Stimulated activated effector memory CD8-positive, alpha-beta T cell treated with anti-CD3 and anti-CD28 coated beads, Interleukin-12 subunit alpha, Interleukin-12 subunit beta, amount 100 ng/mL, for 72 hours (primary cell): ENCODE measurements at places on chromosomes 13 and 19.

DNA sequence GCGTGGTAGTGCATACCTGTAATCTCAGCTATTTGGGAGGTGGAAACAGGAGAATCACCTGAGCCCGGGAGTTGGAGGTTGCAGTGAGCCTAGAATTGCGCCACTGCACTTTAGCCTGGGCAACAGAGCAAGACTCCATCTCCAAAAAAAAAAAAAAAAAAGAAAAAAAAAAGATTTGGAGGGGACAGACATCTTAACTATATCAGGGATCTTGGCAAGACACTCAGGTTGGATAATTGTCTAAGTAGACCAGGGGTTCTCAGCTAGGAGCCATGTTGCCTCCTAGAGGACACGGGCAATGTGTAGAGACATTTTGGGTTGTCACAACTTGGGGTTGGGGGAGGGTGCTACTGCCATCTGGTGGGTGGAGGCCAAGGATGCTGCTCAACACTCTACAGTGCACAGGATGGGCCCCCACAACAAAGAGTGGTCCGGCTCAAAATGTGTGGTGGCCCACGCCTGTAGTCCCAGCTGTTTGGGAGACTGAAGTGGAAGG lies 1.9 kb upstream of the ZNF580 start:
- DNase-seq, result peak; percentile 80

DNA sequence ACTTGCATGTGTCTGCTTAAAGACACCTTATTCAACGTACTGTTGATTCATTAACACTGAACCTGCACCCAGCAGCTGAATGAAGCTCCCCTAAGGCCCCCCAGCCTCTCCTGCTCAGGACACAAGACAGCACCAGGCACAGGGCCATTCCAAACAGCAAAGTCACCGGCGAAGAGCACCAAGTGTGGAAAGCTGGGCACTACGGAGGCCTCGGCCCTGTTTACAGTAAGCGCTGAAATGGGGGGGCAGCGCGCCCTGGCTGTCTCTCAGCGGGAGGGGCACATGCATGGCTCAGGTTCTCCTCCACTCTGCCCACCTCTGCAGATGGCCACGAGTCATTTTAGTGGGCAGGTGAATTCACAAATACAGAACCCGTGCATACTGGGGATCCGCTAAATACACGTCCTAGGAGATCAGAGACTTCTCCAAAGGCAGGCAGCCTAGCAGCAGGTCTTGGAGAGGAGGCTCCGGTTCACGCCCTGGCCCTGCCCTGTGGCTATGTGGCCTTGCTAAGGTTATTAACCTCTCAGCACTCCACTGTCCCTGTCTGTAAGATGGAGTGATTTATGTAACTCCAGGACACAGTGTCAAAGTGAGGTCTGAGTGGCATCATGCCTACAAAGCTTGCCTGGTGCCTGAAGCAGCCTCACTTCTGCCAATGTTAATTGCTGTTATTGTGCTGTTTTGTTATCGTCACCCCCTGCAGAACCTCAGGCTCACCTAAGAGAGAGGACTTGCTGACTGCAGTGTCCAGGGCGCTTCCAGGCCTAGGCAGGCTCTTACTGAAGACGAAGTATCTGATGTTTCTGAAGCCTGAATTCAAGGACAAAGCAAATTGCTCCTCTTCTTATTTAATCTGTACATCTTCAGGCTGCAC lies 207.4 kb upstream of the SOX1 start:
- no peak for DNase-seq

DNA sequence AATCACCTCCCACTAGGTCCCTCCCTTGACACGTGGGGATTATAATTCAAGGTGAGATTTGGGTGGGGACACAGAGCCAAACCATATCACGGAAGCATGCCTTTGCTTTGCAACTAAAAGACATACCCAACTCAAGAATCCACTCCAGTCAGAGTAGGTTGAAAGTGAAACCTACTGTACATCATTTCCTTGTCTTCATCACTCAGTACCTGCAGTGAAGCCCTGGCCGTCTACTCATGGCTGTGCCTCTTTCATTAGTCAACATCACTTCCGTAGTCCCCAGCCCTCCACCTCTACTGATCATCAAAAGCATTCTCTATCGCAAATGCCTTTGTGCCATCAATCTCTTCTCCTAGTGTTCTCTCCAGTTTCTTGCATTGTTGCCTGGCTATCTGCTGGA lies 343.1 kb upstream of the ARGLU1 start:
- DNase-seq, result no peak

DNA sequence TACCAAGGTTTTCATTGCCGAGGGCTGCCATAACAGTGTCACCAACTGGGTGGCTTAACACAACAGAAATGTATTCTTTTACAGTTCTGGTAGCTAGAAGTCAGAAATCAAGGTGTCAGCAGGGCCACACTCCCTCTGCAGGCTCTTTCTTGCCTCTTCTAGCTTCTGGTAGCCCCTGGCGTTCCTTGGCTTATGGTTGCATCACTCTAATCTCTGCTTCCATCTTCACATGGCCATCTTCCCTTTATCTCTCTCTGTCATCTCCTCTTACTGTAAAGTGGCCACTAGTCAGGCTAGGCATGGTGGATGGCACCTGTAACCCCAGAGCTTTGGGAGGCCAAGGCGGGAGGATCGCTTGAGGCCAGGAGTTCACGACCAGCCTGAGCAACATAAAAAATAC lies 38.0 kb upstream of the MRI1 start:
- DNase-seq, result no peak

DNA sequence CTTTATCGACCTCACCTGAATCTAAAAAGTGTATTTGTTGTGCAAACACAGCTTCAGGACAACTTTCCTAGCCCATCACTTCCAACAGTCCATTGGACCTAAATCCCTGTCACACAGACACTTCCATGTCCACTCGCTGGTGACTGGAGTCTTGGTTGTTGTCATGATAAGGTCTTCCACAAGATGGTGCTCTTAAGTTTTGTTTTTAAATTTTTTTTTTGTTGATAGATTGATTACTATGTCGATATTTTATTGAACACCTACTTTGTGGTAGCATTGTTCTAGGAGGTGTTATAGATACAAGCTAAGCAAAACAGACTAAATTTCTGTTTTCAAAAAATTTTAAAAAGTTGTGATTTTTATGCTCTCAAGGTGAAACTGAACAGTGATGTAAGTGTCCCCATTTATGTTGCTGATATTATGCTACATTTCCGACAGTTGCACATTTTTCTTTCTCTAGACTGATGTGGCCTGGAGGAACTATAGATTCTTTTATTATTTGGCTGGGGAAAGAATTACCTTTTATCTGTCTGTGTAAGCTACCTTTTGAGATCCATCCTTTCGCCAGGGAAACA lies 8.1 kb upstream of the ERICH6B start:
- no peak for DNase-seq

DNA sequence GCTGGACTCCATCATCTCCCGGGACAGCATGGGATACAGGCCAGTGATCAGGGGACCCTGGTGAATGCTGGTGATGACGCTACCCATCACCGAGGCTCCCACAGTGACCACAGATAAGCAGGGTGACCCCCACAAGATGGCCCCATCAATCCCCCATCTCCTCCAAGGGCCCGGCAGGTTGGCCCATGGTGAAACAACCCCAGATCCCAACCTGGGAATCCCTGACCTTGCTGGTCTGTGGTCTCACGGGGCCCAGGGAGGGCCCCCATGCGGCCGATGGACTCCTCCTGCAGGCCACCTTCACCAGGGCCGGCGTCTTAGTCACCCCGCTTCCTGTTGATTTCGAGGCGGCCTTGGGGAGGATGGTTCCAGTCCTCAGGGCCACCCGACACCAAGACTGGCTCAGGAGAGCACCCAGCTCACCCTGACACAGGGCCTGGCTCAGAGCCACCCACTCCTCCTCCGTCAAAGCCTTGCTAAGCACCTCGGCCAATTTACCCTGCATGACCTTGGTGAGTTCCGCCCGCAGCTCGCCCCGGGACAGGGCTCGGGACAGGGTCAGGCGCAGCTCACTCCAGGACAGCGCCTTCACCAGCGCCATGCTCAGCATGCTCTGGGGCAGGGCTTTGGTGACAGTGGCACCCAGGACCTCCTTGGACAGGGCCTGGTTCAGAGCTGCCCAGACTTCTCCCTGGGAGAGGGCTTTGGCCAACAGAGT lies 10.0 kb downstream of the IQCN start:
- DNase-seq, result no peak

DNA sequence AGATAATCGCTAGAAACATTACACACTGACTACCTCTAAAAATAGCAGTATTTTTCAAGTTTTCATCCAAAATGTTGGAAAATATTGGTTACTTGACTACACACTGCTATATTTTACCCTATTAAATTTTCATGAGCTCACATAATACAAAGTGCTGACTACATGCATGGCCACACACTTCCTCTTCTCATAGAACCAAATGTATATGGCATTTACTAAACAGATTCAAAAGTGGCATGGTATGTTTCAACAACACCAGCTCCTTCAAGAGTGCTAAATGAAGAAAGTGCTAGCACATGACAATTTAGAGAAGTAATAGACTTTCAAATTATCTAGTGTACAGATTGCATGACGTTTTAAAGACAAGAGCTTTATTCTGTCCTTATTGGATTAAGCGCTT lies 780.4 kb upstream of the SLITRK6 start:
- no peak for DNase-seq

- DNase-seq, result no peak
Observed at GRCh38 chr13:46339035-46339666, 47.9 kb downstream of the RUBCNL start.
